NCI-H1092 treated with DMSO at 0.1 percent for 48 hours (cell line): ENCODE measurements at places on chromosomes 7 and 10.

- DNase-seq: no peak
Observed at GRCh38 chr10:127990846-127991542, 84.1 kb downstream of the PTPRE start.

DNA sequence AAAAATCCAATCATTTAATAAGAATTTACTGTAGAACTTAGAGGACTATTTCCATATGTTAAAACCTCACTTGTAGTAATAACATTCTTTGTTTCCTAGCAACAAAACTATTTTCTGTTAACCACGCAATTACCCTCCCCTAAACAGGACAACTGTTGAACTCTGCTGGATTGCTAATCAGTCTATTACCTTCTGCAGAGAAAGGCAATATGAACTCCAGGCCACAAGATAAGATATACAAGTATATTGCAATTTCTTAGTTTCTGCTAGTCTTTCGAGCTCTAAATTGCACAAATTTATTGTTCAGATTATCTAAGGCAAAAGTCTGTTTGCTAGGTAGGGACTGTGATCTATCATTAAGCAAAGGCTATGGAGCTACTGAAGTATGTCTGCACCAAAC is 920.1 kb upstream of the LRRN3 start:
- DNase-seq: no peak

DNA sequence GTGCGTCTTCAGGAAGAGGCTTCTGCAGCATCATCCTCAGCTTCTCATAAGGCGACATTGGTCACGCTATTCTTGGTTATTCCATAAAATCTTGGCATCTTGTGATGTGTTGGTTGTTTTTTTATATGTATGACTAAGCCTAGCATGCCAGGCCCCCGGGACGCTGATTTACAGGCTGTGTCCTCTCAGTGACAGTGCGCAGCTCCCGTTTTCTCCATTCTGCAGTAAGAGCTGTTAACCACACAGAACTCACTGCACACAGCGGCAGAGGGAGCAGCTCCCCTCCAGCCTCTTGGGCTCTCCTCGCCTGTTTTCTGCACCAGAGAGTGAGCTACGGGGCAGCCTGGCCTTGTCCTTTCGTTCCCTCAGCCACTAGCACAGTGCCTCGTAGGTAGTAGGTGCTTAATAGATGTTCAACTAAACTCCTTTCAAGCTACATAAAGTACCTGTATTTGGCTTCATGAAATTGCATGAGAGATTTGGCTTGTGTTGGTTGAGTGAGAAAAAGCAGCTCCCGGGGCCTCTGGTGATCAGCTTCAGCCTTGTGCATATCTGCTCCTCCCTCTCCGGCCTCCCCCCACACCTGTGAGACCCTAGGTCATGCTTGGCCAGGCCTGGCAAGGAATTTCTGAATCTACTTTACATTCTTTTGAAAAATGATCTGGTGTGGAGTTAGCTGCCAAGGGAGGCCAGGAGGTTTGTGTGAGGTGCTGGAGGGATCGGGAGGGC is 116.2 kb downstream of the WDR37 start:
- no peak for DNase-seq

DNA sequence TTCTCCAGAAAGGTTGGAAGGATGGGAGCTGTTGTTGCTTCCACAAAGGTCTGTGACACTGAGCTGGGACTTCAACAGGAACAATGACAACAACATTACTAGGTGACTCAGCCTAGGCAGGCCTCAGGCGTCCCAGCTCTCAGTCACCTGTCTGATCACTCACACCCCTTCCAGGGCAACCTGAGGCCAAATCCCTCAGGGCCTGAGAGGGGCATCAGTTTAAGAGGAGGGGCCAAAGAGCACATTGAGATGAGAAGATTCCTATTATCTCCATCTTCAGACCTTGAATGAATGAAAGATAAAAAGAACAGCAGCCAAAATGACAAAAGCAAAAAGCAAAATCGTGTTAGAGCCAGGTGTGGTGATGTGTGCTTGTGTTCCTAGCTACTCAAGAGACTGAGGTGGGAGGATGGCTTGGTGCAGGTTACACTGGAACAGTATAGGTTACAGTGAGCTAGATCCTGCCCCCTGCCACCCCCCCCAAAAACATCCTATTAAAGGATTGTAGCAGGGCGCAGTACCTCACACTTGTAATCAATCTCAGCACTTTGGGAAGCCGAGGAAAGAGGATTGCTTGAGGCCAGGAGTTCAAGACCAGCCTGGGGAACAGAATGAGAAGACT is at the start of gene ATG9B:
TSS of gene ATG9B (minus strand) at position 60 of the 622 bp plus-strand sequence. CDS start 71 bp downstream, outside the sequence.
- DNase-seq: no peak

GRCh38 chr7:145378197-145378596 is 542.3 kb upstream of the TPK1 start:
- no peak for DNase-seq

DNA sequence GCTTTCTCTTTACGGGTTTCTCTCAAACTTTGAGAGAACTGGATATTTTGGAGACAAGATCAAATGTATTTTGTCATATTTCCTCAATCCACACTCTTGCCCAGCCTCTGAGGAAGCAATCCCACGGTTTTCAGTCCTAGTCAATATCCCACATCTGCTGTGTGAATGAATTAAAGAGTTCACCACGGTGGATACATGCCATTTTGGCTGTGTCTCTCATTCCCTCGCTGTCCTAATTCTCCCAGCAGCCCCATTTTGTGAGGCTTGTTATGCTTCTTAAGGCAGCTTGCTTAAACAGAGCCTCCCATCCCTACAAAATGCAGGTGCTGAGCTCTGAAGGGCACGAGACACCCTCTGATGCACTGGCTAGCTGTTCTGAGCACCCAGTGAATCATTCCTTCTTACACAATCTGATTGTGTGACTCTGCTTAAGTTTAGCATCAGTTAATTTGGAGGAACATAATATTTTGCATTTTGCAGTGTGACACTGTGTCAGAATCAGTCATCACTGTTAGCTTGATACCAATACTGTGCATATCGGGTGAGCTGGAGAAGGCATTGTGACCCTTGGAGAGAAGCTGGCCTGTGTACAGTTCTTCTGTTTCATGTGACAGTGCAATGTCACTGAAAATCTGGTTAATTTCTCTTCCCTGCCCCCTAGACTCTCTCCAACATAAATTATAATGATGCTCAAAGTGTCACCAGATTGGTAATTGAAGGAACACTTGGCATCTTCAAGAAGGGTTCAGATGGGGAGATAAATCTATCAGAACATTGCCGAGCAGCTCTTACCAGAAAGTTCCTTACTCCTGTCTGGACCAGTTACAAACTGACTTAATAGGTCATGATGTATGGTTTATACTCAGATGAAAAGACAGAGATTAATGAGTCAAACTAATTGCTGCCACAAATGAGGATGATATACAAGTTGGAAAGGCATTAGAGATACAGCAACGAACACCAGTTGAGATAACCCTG is 103.7 kb upstream of the AOAH start:
- no peak for DNase-seq

GRCh38 chr10:79946271-79947082 is 2.4 kb downstream of the SFTPD start:
- DNase-seq: no peak

- DNase-seq: no peak
Observed at GRCh38 chr10:102985811-102986210, 67.7 kb downstream of the CNNM2 start.

- DNase-seq: no peak
Observed at GRCh38 chr7:90857603-90858002, 261.5 kb downstream of the CDK14 start.

- no peak for DNase-seq
Observed at GRCh38 chr7:54802841-54803240, 43.8 kb upstream of the SEC61G start.

DNA sequence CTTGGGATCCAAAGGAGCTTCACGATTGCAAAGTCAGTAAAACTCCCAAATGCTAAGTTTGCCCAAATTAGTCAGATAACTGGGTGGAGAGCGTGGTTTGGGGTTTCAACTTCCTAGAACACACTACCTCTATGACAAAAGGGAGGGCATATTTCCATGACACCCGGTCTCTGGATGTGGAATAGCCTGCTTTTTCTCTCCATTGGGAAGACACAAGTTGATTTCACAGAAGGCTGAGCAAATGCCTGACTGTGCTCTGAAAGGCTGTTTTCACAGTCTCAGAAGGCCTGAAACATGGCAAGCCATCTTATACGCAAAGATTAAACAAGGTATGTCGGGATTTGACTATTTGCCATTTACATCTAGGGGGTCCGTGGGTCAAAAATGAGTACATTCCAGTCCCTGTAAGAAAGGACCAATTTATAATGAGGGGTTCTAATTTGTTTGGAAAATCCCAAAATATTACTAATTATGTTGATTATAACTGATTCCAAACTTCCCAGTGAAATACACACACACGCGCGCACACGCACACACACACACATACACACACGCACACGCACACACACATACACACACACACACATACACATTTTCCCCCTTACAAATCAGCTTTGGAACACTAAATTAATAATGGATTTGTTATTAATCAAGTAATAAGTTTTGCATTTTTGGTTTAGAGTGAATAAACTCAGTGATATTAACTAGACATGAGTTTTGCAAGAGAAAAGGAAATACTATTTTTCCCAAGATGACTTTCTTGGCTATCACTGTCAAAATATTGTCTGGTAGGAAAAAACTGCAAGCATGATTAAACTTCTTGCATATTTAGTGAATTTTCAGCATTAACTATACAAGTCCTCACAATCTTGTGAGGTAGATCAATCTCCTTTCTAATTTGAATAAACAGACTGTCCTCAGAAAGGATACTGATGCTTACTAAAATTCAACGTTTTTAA is 105.0 kb downstream of the PRTFDC1 start:
- no peak for DNase-seq

DNA sequence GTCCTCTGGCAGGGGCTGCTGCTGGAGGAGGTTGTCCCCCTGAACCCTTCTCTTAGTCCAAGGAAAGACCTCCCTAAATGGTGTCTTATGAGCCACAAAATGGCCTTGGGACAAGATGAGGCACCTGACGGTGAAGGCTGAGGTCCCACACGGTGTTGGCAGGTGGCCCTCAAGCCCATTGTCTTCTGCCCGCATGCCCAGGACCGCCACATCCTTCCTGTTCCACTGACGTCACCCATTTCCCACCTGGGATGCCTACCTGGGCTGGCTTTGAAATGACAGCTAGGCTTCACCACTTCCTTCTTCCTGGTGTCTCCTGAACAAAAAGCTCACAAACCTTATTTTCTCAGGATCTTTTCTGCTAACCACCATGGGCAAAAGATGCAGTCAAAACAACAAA is 2.1 kb upstream of the DMBT1 start:
- no peak for DNase-seq

DNA sequence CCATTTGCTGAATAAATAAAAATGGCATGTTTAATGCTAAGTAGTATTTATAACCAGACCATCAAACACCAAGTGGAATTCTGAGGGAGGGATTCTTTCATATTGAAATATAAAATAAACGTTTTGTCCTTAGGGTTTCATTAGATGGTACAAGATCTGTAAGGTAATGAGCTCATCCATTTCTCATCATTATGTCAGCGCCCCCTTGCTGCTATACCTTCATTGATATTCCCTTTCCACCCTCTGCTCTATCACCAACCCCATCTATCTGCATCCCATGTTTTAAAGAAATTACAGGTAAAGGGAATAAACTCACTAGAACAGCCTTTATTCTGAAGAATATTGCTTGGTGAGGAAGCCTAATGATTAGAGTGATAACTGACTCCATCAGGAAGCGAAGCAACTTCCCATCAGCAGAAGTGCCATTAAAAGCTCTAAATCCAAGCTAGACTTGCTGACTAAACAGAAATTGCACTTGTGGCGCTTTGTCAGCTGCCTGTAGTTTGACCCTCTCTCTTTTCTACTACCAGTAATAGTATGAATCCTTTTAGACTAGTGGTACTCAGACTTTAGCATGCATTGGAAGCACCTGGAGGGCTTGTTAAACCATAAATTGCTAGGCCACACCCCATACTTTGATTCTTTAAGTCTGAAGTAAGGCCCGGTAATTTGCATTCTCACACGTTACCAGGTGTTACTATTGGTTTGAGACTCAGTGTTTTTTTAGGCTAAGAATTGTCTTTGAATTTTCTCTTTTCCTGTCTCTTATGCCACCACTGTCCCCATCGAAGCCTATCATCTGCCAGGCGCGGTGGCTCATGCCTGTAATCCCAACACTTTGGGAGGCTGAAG is 27.5 kb downstream of the ADD3 start:
- DNase-seq: no peak

DNA sequence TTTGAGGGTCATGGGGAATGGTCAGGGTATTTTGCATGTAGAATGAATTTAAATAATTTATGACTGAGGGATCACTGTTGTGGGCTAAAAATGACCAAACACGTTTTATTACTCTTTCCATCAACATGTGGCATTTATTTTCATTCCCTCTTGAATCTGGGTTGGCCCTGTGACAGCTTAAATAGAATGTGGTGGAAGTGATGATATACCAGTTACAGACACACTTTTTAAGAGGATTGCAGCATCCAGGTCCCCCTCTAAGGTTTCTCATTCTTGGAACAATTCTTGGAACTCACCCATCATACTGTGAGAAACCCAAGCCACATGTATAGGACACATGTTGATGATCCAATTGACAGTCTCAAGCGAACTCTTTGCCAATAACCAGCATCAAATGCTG is 272.4 kb downstream of the ETV1 start:
- no peak for DNase-seq

DNA sequence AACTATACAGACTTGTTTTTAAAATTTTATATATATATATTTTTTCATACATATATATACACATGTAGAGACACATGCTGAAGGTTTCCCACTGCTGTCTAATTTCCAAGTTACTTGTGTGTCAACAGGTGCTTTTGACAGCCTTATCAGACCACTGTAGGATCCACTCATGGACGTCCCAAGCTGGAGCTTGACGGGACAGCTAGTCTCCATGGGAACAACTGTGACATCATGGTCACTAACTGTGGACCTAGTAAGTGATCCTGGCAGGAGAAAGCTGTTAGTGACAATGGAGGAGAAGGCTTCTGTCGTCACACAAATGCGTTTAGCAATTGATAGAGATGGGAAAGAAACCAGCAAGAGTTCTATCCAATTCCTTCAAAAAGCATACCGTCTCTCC is 60.2 kb upstream of the DDC start:
- no peak for DNase-seq

- no peak for DNase-seq
Observed at GRCh38 chr10:102538811-102539210, 35.0 kb downstream of the SUFU start.

DNA sequence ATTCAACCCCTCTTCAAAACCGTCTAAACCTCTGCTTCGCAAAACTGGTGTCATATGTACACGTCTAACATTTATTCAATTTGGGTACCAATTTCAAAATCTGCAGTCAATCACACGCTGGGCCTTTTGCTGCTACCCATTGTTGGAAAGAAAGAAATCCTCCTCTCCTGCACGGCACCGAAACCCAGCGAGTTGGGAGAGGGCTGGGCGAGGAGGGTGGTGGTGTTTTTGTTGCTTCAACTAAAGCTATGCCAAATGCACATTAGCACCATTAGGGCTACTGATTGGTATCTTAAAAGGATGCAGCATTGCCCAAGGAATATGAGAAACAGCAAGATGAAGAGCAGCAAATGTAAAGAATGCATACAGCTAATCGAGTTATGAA is 7.8 kb downstream of the EBF3 start:
- DNase-seq: no peak

- DNase-seq: no peak
Observed at GRCh38 chr10:100553929-100554328, 18.2 kb downstream of the HIF1AN start.
